ENCODE measurements at places on chromosomes 4 and X.

DNA sequence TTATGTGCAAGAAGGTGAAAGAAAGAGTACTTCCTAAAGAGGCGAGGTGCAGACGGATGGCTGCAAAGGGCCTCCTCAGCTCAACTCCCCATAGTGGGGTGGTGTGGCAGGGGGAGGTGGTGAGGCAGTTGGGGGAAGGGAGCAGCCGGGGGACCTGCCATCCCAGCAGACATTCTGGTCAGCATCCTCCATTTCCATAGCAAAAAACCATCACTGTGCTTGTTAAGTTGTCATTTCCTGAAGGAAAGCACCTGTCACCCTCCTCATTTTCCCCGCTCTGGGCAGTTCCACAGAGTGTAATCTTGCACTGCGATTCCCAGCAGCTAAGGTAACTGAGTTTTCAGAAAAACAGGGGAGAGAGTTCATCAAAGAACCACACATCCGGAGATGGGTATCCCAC, 51.5 kb downstream of the TSPAN5 start:
- DNase-seq: no peak

DNA sequence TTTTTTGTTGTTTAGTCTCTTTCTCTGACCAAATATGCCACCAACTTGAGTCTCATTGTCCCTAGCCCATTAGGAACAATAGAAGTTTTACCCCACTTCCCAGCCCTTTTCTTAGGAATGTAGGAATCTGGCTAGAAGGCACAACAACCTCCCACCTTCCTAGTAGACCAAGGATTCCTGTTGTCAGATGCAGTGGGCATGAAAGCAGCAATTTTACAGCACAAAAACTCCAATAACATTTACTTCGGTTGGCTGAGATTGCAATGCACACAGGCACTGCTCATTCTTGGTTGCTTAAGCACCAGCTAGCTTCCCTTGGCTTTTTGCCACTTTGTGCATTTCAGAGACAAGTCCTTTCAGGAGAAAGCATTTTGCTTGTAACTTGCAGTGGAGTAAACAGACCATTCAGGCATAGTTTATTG, 312.8 kb downstream of the TENM3 start:
- DNase-seq: peak; percentile 12

DNA sequence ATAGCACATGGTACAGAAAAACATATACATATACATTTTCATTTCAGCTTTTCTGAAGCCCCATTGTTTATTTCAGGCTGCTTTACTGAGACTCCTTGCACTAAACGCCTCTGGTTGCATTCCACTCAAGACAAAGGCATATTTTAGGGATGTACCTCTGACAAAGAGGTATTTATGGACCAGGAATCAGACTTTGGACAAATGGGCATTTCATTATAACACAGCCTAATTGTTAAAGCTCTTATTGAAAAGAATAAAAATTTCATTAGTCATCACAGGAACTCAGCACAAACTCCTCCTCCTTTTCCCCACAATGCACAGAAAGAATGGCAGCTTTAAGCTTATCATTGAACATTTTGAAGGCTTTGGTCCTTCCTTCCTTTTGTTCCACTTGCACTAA, 62.9 kb upstream of the UGT8 start:
- DNase-seq: peak; percentile 75

DNA sequence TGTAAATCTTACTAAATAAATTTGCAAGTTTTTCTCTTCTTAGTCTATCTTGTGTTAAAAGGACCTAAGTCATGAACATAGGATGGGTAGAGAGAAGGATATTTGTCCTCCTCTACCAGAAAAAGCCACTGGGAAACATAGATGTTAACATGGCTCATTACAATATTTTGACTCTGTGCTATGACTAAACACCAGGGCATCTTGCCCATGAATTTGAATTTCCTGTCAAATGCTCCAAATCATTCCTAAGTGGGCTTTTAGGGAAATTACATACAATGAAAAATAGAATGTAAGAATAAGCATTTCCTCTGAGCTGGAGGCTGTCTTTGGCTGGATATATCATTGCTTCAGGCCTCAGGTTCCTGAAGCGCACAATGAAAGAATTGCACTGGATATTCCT, 39.1 kb downstream of the ANOS1 start:
- DNase-seq: no peak

GRCh38 chrX:105241056-105241455, 20.6 kb upstream of the TEX13A start:
- no peak for DNase-seq

GRCh38 chr4:99394896-99395295, 40.2 kb downstream of the ADH7 start:
- DNase-seq: no peak

DNA sequence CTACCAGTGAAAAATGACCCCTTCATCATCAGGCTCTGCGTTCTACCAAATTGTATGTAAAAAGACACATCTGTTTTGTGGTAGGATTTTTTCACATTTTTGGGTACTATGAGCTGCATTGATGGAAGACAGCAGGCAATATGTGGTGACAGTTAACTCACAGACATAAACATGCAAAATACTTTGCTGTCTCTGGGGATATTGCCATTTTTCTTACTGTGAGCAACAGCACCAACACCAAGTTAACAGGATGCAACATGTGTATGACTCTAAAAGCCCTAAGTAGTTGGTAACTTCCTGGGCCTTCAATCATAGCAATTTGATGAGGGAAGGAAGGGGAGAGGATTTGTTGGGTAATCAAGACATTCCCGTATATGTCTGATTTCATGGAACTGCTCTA, 56.4 kb upstream of the DRP2 start:
- no peak for DNase-seq

GRCh38 chrX:111352424-111352823, 59.6 kb downstream of the DCX start:
- DNase-seq: no peak

DNA sequence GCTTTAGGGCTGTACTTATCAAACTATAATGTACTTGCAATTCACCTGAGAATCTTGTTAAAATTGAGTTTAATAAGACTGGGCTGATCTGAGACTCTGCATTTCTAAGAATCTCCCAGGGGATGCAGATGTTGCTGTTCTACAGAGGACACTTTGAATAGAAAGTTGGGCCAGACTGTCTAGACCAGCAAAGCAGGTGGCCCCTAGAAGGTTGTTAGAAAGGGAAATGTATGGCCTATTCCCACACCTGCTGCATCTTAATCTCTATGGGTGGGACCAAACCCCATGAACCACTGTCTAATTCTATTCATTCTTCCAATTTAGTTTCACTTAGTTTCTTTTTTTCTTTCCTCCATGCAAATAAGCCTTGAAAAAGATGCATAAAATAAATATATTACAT, 413.2 kb upstream of the TECRL start:
- DNase-seq: no peak

Measured in globus pallidus (tissue), 1 donor.